ENCODE measurements at places on chromosomes 2 and 18. TPM values are rescaled to one million over a fixed set of nuclear protein-coding genes. Genes with fewer than 3 reads are reported as not detected.

NPPC gene
- 7.7 TPM for total RNA-seq

NT5DC4 gene
- not detected for total RNA-seq

CIB4 gene
- total RNA-seq = not detected

WDFY1 gene
- total RNA-seq = 10.8 TPM

PLGLB2 gene
- total RNA-seq = 1.4 TPM

TMEM17 gene
- total RNA-seq = 1.7 TPM

GRCh38 chr2:68951899-68952298, 794 bp downstream of the GKN2 start:
- no peak for DNase-seq

GRCh38 chr18:33291539-33291938, 149.0 kb downstream of the CCDC178 start:
- no peak for DNase-seq

- DNase-seq = no peak
These were observed 2133.9 kb upstream of the CELF4 start for GRCh38 chr18:39699340-39699964.

DNA sequence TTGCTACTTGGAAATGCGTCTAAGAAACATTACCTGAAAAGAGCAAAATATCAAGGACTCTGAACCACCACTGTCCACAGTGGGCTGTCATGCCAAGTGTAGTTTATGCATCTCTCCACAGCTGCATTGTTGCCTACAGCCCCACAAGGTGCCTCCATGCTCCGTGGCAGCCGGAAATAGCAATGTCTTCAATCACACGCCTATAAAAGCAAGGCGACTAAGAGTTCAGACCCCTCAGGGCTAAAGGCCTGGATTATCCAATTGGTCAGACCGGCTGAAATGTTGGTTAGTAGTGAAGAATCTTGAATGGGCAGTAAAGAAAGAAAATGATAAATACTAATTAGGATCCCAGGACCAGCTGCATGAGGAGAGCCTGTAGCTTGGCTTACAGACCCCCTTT, 114.0 kb upstream of the SLC35G4 start:
- no peak for DNase-seq

GRCh38 chr2:128779301-128780095, 460.8 kb upstream of the HS6ST1 start:
- DNase-seq = no peak

- DNase-seq = no peak
These were observed 132.8 kb upstream of the ACVR2A start for GRCh38 chr2:147712051-147712450.

- no peak for DNase-seq
These were observed 52.5 kb upstream of the GPR17 start for GRCh38 chr2:127593228-127594115.

DNA sequence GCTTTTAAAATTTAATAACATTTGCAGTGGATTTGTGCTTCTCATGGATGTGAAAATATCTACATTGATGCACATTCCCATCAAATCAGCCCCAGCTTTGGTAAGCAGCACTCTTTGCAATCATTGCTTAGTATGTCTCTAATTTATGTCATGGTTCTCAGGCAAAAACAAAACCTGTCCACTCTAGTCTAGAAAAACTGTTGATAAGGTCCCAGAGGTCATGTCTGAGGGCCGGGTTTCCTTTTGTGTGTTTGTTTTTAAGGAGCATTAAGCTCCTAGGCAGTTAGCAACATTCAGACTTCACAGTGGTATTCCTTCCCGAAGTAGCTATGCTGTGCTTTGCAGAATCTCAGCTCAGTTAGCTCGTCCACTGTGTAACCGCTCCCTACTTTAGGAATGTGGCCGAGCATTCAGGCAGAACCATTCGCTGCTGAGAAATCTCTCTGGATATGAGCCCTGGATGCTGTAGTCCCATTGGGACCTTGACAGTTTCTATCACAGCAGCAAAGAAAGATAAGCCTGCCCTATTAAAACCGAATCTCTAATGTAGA, 4.0 kb downstream of the DIPK1C start:
- DNase-seq = no peak

GRCh38 chr18:77004555-77005380, 127.8 kb downstream of the MBP start:
- peak; percentile 57 for DNase-seq

- peak; percentile 41 for DNase-seq
These were observed 105.6 kb upstream of the CD302 start for GRCh38 chr2:159903443-159904126.

DNA sequence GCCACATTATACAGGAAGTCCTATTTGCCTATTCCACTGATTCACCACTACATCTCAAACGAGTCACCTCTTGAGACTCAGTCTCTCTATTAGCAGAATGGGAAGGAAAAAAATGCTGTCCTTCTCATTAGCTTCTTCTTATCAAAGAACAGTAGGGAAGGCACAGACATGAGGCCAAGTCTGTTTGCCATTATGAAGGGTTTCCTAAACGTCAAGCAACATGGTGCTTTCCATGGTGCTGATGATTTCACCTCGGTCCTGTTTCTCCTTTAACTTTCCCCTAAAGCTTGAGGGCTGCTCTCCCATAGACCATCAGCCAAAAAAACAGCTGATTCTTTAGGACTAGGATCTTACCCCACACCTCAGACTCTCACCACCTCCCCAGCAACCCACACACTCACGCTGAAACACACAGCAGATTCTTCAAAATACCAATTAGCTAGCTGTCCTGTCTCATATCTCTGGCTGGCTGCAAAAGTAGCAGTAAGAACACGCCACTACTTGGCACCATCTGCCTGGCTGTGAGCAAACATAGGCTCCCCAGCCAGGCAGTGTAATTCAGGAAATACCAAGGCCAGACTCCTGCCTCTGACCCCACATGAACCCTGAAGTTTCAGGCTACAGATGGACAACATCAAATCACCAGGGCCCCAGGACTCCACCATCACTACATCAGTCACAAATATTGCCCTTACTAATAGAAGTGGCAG, 30.5 kb downstream of the GALNT14 start:
- DNase-seq = no peak

All from Right ventricle myocardium superior (tissue), 1 donor.